ENCODE measurements at places on chromosomes 1 and 21. TPM values are rescaled to one million over a fixed set of nuclear protein-coding genes. Genes with fewer than 3 reads are reported as not detected.
A peak's percentile ranks its signal among the peaks of the same experiment; 100 is the strongest.

- peaks cover 17% of the 10 kb centered on the region for H3K4me1 ChIP-seq
- no peak overlapping the region for H3K27ac ChIP-seq
- H3K36me3 ChIP-seq: no peaks in the 10 kb centered on the region
Observed at GRCh38 chr1:2270260-2271100, 42.4 kb downstream of the SKI start.

DNA sequence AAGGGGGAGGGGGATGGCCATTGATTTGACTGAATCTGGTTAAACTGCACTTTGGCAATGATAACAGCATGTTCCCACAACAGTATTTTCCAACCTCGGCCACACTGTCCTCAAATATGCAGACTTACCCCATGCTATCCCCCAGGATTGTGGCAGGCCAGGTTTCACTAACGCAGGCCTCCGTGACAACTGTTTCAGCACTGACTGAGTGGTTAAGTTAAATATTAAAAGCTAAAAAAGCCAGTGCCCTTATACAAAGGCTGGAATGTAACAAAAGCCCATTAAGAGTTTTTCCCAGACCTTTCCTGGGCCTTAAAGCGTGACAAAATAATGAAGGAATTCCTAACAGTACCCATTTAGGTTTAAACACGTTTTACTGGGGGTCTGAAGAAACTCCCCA lies 202.9 kb downstream of the USP25 start:
- no peaks in the 10 kb centered on the region for H3K27me3 ChIP-seq
- H3K36me3 ChIP-seq: no peaks in the 10 kb centered on the region
- no peak overlapping the region for H3K27ac ChIP-seq
- no peak overlapping the region for H3K4me3 ChIP-seq

DNA sequence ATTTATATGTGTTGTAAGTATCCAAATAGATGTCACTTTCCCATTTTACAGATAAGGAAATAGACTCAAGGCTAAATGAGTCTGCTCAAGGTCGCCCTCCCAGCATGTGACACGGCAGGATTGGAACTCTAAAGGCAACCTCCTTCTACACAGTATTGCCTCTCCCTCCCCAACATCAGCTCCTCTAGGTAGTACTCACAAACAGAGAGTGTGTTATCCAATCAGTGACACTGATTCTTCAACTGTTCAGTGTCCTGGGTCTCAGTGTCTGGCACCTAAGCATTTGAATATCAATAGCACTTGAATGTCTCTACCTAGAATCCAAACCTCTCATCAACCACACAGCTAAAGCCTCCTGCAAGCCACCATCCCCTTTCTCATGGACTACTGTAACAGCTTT lies 87.1 kb downstream of the DAB1 start:
- no peak overlapping the region for H3K4me3 ChIP-seq
- no peaks in the 10 kb centered on the region for H3K36me3 ChIP-seq
- no peak for DNase-seq
- no peaks in the 10 kb centered on the region for H3K4me1 ChIP-seq
- peaks cover 4% of the 10 kb centered on the region for H3K27me3 ChIP-seq
- H3K27ac ChIP-seq: no peak overlapping the region

DNA sequence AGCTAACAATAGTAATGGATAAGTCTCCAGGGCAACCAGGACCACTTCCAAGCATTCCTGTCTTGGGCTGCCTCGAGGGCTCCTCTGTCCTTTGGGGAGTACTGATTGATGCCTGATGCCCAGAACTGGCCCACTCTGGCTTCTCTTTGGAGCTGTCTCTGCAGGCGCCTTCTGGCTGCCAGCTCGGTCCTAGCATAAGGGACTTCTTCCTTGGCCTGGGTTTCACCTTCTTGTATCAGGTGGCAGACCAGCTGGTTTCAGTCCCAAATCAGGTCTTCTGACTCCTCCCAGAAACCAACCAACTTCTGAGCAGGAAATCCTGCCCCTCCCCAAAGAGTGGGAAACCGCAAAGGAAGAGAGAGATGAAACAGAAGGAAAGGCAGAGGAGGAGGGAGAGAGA lies 10.6 kb downstream of the G0S2 start:
- no peaks in the 10 kb centered on the region for H3K4me1 ChIP-seq
- H3K27ac ChIP-seq: no peak overlapping the region
- no peaks in the 10 kb centered on the region for H3K36me3 ChIP-seq
- no peak overlapping the region for H3K4me3 ChIP-seq

GRCh38 chr1:212791261-212791675 lies 309 bp downstream of the NSL1 start:
- no peaks in the 10 kb centered on the region for H3K27me3 ChIP-seq
- peaks cover 25% of the 10 kb centered on the region for H3K36me3 ChIP-seq
- peak overlapping the region; percentile 72 for H3K4me3 ChIP-seq
- H3K4me1 ChIP-seq: peaks cover 17% of the 10 kb centered on the region
- peak; percentile 67 for DNase-seq
- H3K27ac ChIP-seq: peak overlapping the region; percentile 92

GRCh38 chr21:44910229-44911067 lies 10.3 kb downstream of the ITGB2 start:
- H3K4me3 ChIP-seq: no peak overlapping the region
- H3K27me3 ChIP-seq: peaks cover 27% of the 10 kb centered on the region
- no peaks in the 10 kb centered on the region for H3K36me3 ChIP-seq

DNA sequence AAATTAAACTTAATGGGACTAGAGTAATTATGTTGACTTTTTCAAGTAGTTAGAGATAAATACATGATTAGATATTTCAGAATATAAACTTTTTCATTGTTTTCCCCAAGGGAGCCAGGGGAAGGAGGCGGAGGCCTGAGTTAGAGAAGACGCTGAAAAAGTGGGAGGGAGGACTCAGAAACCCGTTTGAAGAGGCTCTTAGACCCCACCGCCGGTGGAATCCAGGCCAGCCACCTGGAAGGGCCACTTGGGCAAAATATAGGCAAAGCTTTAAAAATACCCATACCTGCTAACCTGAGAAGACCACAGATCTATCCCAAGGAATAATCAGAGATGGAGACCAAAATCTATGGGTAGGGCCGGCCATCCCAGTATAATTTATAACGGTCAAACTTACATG lies 242.6 kb downstream of the PTPRU start:
- DNase-seq: no peak
- H3K4me3 ChIP-seq: no peak overlapping the region
- H3K27me3 ChIP-seq: no peaks in the 10 kb centered on the region
- no peak overlapping the region for H3K27ac ChIP-seq

GRCh38 chr1:47536646-47537118 lies 98.8 kb downstream of the FOXD2 start:
- H3K36me3 ChIP-seq: no peaks in the 10 kb centered on the region
- H3K4me3 ChIP-seq: no peak overlapping the region
- no peak for DNase-seq

- DNase-seq: no peak
- H3K27ac ChIP-seq: no peak overlapping the region
- no peaks in the 10 kb centered on the region for H3K27me3 ChIP-seq
- H3K4me1 ChIP-seq: no peaks in the 10 kb centered on the region
Observed at GRCh38 chr21:14243874-14244273, 27.9 kb downstream of the RBM11 start.

GRCh38 chr1:219416598-219417238 lies 196.2 kb downstream of the ZC3H11B start:
- H3K27ac ChIP-seq: no peak overlapping the region
- H3K36me3 ChIP-seq: no peaks in the 10 kb centered on the region
- H3K27me3 ChIP-seq: no peaks in the 10 kb centered on the region
- H3K4me1 ChIP-seq: no peaks in the 10 kb centered on the region

DNA sequence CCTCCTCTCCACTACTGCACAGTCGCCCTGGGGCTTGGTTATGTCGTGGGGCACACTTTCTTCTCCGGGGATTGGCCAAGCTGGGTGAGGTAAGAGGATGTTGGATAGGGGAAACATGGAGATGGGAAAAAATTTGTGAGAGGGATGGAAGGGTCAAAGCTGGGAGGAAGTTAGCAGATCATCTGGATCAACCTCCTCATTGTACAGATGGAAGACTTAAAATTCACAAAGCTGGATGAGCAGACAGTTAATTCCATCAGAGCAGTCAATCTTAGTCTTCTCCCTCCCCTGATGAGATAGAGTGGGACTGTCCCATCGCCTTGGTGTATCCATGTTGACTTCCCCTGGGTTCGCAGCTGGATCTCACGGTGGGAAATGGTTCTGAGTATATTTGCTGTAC lies 69.6 kb upstream of the CNTN2 start:
- DNase-seq: no peak
- H3K27me3 ChIP-seq: peaks cover 67% of the 10 kb centered on the region
- no peak overlapping the region for H3K27ac ChIP-seq
- H3K4me3 ChIP-seq: no peak overlapping the region
- H3K36me3 ChIP-seq: no peaks in the 10 kb centered on the region

GRCh38 chr1:70039485-70039884 lies 165.9 kb downstream of the LRRC40 start:
- no peak overlapping the region for H3K27ac ChIP-seq
- DNase-seq: peak; percentile 52
- no peak overlapping the region for H3K4me3 ChIP-seq
- H3K4me1 ChIP-seq: peaks cover 35% of the 10 kb centered on the region
- no peaks in the 10 kb centered on the region for H3K36me3 ChIP-seq

DNA sequence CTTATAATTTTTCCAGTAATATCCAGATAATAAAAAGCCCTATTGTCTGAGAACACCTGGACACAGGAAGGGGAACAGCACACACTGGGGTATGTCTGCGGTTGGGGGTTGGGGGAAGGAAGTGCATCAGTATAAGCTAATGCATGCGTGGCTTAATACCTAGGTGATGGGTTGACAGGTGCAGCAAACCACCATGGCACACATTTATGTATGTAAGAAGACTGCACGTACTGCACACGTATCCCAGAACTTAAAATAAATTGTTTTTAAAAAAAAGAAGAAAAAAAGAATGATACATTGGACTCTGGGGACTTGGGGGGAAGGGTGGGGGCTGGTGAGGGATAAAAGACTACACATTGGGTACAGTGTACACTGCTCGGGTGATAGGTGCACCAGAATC lies 144.9 kb upstream of the C1orf174 start:
- H3K27ac ChIP-seq: no peak overlapping the region
- H3K27me3 ChIP-seq: peaks cover 13% of the 10 kb centered on the region

GRCh38 chr1:87678266-87678665 lies 349.6 kb downstream of the LMO4 start:
- no peak for DNase-seq

DNA sequence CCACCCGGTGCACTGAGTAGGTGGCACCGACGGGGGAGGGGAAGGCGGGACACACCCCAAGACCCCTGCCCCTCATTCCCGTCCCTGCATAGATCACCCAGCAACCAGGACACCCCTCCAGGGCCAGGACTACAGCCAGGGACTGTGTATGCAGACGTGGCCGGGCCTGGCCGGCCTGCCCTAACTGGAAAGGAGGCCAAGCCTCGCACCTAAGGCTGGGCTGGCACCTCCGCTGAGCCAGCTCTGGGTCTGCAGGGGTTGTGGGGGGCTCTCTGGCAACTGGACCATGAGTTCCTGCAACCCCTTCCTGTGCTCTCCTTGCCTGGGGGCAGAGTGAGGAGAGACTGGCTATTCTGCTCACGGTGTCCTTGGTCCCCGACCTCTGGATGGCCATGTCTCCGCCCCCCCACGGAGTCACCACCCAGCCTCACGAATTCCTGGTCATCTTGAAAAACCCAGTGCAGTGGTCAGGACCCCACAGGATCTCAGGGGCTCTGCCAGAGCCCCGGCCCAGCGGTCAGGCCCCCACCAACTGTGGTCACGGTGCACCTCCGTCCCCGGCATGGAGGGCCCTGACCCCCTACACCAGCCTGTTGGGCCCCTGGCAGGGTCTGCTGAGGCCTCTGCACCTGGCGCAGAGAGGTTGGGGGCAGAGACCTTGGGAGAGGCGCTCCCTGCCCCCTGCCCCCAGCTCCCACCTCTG lies 1.1 kb upstream of the FNDC10 start:
- peaks cover 20% of the 10 kb centered on the region for H3K4me1 ChIP-seq
- no peak for DNase-seq
- no peak overlapping the region for H3K27ac ChIP-seq
- H3K36me3 ChIP-seq: no peaks in the 10 kb centered on the region
- no peaks in the 10 kb centered on the region for H3K27me3 ChIP-seq
- no peak overlapping the region for H3K4me3 ChIP-seq

The MYOM3 gene
- not detected for polyA plus RNA-seq

The MRPS21 gene
- 173 TPM for polyA plus RNA-seq

The SH2D5 gene
- polyA plus RNA-seq: not detected
